ENCODE measurements at places on chromosomes 5 and 9.

DNA sequence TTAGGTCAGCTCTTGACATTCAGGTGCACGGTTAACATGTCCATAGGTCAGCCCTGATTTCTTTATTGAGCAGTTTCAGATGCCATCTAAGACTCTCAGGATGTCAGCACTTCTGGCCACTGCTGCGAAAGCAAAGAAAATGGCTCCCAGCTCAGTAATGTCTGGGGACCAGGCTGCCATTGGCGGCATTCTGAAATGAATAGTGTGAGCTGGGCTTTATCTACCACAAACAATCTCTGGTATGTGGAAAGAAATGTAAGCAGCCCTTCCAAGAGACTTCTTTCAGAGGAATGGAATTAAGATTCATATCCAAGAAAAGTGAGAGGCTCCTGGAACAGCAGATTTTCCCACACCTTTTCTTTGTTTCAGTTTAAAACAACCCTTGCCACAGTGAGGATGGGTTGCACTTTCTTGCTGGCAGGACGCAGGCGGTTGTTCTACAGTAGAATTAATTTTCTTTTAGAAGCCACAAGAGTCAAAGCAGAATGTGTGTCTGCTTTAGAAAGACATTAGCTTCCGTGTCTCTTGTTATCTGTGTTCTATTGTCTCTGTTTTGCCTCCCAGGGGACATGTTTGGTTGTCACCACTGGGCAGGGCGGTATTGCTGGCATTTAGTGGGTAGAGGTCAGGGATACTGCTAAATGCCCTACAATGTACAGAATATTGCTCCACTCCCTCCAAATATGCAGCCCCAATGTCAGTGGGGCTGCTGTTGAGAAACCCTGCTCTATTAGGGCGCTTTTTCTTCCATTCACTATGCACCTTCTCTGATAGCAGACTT, 149.9 kb upstream of the ANKH start:
- DNase-seq, result no peak

- no peak for DNase-seq
Measured at GRCh38 chr9:74379718-74380117, 117.4 kb upstream of the RORB start.

- DNase-seq, result no peak
Measured at GRCh38 chr5:5756762-5757161, 334.3 kb downstream of the ICE1 start.

DNA sequence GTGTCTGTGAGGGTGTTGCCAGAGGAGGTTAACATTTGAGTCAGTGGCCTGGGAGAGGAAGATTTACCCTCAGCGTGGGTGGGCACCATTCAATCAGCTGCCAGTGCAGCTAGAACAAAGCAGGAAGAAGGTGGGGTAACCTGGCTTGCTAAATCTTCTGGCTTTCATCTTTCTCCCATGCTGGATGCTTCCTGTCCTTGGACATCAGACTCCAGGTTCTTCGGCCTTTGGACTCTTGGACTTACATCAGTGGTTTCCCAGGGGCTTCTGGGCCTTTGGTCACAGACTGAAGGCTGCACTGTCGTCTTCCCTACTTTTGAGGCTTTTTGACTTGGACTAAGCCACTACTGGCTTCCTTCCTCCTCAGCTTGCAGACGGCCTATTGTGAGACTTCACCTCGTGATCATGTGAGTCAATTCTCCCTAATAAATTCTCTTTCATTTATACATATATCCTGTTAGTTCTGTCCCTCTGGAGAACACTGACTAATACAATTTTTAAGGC, 38.1 kb downstream of the PBX3 start:
- DNase-seq, result no peak

GRCh38 chr5:122462486-122462885, 150.4 kb downstream of the SNCAIP start:
- DNase-seq, result no peak

GRCh38 chr5:14347522-14347921, 204.4 kb downstream of the TRIO start:
- no peak for DNase-seq

DNA sequence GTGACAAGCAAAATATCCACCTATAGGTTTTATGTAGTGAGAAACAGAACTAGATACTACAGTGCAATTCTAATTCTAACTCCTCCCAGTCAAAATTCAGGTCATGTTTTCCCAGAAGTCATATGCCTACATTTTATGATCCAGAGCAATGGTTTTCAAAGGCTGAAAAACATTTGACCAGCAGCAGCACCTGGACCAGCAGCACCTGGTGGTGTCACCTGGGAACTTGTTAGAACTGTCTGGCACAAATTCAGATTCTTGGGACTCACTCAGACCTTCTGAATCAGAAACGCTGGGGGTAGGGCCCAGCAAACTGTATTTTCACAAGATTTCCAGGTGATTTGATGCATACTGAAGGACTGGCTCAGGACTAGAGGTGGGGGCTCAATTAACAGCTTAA, 367.7 kb upstream of the RFX3 start:
- DNase-seq, result no peak

DNA sequence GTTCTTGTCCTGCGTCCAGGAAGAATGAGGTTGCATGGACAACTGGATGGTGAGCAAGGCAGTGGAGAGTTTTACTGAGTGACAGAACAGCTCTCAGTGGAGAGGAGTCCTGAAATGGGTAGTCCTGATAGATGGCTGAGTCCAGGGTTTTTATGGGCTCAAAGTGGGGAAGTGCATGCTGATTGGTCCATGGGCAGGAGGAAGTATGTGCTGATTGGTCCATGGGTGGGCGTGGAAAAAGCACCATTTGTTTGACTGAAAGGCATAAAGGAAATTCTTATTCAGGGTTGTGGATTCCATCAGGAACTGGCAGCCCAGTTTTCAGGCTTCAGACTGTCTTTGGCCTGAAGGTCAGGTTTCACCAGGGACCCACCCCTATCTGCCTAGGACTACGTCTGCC, 10.6 kb downstream of the FSD1L start:
- no peak for DNase-seq

DNA sequence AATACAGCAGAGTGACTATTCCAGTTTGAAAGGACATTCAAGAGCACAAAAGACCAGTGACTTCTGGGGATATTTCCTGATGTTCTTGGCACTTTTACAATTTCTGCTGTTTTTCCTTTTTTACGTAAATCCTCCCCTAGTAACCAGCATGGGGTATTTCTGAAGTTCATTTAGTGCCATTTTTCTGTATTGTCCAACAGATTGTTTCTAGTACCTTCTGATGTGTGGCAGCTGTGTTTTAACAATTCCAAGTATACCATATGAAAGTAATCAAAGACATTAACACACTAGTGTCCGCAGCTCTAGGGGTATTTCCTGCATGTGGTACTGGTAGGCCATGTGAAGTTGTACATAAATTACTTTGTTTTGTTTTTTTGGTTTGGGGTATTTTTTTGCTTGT, 53.0 kb upstream of the SMARCA2 start:
- no peak for DNase-seq

GRCh38 chr5:181186986-181187499, 18.0 kb downstream of the TRIM7 start:
- no peak for DNase-seq

All from NCI-H345 (cell line).